Kidney (tissue), 22 donors: ENCODE measurements at places on chromosomes 11 and 22. TPM values are rescaled to one million over a fixed set of nuclear protein-coding genes. Genes with fewer than 3 reads are reported as not detected.

Gene CEND1
- total RNA-seq, result 0.16 TPM

Gene CARD16
- 16.2 TPM for total RNA-seq

Gene TSSK2
- total RNA-seq, result not detected

Gene C1QTNF5
- 42.8 TPM for total RNA-seq

Gene CD3G
- total RNA-seq, result 4.8 TPM

GRCh38 chr11:106681435-106681834 lies 336.8 kb downstream of the GUCY1A2 start:
- DNase-seq, result no peak

GRCh38 chr11:105644839-105645573 lies 35.1 kb downstream of the GRIA4 start:
- no peak for DNase-seq

DNA sequence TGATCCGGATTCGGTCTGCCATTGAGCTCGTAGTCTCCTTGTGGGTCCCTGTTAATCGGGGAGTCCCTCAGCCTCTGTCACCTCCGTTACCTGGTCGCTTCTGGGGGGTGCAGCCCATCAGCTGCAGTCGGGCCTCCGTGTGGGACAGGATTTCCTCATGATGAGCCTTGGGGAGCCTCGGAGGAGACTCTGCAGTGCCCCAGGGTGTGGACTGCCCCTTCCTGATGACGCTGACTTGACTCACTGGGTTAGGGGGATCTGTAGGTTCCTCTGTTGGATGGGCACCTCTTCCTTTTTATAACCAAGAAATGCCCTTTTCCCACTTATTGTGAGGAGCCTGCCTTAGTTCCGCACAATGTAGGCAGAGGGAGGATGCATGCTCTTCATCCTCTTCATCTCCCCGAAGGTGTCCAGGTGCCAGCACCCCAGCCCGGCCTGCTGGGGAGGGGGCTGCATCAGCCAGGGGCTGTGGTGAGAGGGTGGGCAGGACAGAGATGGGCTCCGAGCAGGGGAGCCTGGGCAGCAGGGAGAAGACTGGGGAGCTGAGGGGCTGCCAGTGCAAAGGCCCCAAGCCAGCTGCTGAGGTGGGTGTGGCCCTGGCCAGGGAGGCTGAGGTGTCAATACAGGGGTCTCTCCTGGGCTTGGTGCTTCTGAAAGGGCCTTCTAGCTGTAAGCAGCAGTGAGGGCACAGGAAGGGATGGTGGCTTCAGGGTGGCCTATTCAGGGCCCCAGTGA lies 13.5 kb upstream of the TTLL8 start:
- no peak for DNase-seq

- DNase-seq, result no peak
Measured at GRCh38 chr11:6025056-6025455, 5.5 kb downstream of the OR56A1 start.

DNA sequence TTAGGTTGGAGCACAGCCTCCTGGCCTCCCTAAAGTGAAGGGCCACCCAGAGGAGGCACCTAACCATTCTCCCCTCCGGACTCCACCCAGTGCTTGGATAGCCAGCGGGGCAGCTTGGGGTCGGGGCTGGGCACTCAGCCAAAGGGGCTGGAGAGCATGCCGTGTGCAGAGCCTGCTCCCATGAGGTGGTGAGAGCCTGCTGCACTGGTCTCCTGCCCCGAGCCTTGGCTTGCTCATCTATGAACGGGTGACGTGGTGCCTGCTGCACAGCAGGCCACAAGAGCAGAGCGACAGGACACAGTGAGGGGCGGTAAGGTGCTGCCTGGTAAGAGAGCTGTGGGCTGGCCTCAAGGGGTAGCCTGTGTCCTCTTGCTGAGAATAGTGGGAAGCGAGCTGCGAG lies 14.0 kb upstream of the CCDC188 start:
- no peak for DNase-seq

DNA sequence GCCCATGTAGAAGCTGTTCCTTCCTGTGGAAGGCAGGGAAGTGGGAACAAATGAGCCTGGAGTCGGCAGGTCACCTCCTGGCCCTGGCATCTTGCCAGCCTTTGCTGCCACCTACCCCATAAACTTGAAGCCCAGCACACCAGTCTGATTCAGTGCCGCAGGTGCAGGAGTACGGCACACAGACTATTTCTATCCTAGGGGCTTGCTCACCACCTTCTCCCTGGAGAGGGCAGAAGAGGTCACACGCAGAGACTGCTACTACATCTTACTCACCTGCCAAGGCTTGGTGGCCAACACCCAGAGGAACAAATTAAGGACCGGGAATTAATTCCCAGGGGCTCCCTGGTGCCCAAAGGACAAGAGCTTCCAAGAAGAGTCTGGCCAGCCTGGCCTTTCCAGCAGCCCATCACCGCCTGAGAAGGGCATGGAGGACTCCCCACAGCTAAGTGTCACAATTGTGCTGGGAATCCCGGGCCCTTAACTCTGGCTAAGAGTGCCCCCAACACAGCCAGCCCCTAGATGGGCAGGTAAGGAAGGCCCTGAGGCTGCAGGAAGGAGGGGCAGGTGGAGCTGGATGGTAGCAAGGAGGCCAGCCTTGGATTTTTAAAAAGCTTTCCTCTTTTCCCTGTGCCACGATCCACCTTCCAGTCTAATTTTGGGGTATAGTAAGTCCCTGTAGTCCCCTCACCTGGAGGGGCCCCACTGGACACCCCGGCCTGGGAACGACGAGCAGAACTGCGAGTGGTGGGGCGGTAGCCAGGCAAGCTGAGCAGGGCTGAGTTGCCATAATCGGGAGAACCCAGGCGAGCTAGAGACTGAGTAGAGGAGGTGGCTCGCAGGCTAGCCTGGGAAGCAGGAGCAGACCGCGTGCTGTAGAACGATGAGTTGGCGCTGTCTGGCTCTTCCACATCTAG lies 6.9 kb downstream of the IL18BP start:
- DNase-seq, result no peak

- no peak for DNase-seq
Measured at GRCh38 chr11:1053121-1053901, 16.8 kb upstream of the MUC6 start.

DNA sequence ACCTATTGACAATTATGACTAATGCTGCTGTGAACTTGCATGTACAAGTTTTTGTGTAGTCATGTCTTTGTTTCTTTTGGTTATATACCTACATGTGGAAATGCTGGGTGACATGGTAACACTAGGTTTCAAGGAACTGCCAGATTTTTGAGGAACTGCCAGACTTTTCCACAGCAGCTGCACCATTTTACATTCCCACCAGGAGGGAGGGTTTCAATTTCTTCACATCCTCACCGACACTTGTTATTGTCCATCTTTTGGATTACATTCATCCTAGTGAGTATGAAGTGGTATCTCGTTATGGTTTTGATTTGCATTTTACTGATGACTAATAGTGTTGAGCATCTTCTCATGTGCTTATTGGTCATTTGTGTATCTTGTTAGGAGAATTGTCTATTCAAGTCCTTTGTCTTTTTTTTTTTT lies 13.3 kb downstream of the CLDN5 start:
- DNase-seq, result no peak

GRCh38 chr11:30131535-30131934 lies 99.3 kb upstream of the FSHB start:
- no peak for DNase-seq

DNA sequence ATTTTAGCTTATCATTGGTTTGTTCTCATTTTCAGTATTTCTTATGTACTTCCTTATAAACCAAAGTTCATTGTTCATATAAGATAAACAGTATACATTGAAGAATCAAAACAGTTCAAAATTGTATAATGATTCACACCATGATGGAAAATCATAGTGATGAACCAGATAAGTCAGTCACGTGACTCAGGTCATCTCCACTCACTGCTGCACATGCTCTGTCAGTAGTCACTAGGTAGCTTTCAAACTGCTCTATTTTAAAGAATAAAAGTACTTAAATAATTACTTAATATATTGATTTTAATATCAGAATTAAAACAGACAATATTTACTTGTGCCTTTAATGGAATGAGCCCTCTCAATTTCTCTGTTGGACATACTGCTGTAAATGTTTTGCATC lies 37.5 kb downstream of the PDHX start:
- DNase-seq, result no peak

DNA sequence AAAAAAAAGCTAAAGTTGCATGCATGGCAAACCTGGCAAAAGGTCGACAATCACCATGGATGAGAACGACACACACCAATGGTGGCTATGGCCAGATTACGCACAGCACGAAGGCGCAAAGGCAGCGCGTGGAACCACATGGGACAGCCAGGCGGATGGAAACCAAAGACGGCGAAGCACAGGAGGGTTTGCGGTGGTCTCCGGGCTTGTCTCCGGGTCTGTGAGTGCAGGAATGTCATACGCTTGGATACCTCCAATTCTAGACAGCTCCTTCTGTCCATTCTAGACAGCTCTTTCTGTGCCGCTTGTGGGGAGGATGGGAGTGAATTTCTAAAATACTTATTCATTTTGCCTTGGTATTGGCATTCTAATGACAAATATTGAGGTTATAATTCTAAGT lies 685.4 kb downstream of the BRD1 start:
- DNase-seq, result no peak

DNA sequence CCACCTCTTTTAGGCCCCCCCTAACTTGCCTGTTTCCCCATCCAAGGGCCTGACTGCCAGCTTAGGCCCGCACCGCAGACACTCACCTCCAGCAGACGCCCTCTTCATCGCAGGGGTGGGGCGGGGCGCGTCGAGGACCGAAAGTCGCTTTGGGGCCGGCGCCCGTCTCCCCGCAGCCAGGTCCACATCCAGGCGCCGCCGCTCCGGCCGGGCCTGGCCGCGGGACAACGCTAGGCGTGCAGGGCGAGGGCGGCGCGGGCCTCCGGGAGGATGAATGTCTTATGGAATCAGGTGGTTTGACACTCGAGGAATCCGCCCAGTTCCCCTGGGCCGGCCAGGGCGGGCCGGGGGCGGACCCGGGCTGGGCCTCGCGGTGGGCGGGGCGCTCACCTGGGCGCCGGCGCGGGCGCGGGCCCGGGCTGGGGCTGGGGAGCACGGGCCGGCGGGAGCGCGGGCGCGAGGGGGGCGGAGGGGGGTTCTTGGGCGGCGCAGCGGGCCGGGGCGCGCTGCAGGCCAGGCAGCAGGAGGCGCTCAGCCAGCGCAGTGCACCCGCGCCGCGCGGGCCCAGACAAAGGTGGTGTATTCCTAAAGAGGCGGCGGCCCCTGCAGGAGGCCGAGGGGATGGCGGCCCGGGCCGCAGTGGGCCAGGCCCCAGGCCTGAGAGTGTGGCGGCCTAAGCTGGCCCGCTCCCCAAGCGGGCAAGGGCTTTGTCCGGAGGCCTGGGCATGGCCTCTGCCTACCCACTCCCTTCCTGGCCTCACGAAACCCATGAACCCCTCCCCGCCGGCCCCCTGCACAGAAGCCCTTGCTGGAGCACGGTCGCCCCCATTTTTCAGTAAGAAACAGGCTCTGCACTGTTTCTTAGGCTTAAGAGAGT lies 177.6 kb downstream of the IGLL1 start:
- DNase-seq, result peak; percentile 89

DNA sequence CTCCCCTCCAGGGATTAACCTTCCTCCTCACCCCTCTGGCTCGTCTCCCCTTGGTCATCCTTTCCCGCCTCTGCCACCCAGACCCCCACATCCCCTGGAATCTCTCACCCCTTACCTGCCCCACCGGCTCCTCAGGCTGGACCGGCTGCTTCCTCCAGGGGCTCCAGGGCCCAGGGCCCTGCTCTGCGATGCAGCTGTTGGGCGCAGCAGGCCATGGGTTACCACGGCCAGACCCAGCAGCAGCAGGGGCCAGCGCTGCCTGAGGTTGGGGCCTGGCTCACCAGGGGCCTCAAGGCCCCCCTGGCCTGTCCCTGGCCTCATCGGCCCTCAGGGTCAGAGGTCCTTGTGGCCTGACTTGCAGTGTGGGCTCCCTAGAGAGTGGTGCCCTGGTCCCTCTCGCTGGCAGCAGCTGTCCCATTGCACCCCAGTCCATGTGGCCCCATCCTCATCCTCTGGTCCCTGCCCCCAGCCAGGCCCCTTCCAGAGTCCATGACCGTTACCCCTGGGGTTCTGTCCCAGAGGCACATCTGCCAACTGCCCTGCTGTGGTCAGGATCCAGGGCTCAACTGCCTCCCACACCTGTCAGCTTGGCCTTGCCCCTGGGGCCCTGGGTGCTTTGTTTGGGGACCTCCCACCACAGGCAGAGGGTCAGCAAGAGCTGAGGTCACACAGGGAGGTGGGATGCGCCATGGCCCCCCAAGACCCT lies at the start of gene IGLL1:
Gene IGLL1, minus strand, starts transcription at position 421 of the 706 bp plus-strand sequence. Its CDS starts 100 bp downstream, at position 321.
- DNase-seq, result no peak

DNA sequence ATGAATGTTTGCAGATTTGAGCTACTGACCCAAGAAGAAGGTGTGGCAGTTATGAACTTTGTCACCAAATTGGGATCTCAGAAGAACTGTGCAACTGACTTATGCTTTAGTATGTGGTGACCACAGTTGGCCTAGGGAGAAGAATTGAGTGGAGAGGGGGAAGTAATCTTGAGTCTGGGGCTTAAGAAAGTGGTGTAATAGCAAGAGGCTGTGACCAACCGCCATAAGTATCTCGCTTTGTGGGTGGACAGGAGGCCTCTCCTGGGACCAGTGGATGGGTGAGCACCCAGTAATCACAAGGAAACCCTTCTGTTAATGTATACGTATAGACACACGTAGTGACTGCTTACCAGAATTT lies 12.7 kb upstream of the IL10RA start:
- DNase-seq, result no peak

DNA sequence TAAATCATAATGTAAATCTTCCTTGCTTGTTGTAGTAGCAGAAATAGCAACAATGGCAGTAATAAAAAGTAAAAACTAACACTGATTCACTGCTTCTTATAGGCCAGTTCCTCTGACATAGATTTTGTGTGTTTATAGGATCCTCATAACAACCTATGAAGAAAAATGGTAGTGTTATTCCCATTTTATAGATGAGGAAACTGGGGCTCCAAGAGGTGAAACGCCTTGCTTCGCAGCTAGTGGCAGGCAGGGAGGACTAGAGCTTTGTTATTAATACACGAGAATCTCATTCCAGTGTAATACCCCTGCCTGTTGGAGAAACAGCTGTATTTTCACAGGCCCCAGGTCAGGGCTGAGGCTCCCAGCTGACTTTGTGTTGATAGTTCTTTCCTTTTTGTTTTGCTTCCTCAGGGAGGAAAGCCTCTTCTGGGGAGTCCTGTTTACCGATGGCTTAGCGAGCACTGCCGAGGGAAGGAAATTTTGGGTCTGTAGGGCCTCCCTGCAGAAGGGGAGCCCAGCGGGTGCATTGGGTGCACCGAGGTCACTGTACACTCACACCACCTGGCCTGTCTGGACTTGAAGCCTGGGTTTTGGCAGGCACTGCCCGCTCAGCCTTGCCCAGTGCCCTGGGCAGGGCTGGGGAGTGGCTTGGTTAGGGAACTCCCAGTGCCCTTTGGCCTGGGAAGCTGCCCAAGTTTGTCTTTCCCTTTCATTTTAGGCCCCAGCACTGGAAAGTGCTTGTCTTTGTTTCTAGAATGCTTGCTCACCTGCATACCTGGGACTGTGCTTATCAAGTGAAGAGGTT lies 13.5 kb downstream of the KIAA1671 start:
- no peak for DNase-seq

- DNase-seq, result no peak
Measured at GRCh38 chr22:42863349-42863961, 6.4 kb upstream of the ARFGAP3 start.

DNA sequence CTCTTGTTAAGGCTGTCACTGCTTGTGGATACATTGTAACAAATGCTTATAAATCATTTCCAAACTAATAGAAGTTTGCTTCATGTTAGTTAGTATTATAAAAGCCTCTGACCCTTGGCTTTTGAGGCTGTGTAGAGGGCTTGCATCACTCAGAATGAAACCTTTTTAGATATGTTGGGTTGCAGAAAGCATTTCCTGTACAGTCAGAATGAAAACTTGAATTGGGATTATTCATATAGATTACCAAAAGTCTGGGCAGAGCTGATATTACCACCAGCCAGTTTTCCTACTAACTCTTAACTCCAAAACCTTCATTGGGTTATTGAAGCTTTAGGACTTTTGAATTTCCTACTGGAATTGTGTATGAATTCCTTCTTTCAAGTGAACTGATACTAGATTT lies 12.0 kb downstream of the KMT2A start:
- no peak for DNase-seq
